Naive B cell (primary cell): ENCODE measurements at places on chromosomes 5 and 9. TPM values are rescaled to one million over a fixed set of nuclear protein-coding genes. Genes with fewer than 3 reads are reported as not detected.
A peak's percentile ranks its signal among the peaks of the same experiment; 100 is the strongest.

DNA sequence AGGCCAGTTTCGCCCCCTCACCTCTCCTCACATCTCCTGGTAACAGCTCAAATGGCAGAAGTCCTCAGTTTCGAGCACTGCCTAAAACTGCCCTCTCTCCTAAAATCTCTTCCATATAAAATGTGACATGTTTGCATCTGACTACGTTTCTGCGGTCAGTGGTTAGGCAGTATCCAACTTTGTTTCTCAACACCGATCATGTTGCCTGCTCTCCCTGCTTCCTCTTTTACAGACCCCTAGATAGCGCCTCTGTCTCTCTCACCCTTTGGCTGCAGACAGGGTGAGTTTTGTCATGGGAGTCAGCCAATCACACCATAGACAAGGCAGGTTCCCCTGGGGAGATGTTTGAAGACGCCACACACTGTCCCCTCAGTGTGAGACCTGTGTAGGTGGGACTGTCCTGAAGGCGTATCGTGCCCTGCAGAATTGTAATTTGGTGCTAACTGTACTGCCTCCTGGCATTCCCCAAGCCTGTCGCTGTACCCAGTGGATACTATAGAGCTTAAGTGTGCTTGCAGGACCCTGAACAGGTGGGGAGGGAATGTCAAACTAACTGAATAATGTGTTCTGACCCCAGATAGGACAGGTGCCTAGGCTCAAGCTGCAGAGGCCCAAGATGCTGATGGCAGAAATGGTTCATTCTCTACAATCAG is 1.1 kb downstream of the HEXB start:
- no peaks in the 10 kb centered on the region for H3K27me3 ChIP-seq
- H3K27ac ChIP-seq, result peak overlapping the region; percentile 77
- H3K36me3 ChIP-seq, result peaks cover 5% of the 10 kb centered on the region
- peak overlapping the region; percentile 87 for H3K4me3 ChIP-seq

GRCh38 chr9:115938479-115938878 is 215.1 kb upstream of the PAPPA start:
- H3K27me3 ChIP-seq, result no peaks in the 10 kb centered on the region
- no peaks in the 10 kb centered on the region for H3K36me3 ChIP-seq
- H3K27ac ChIP-seq, result no peak overlapping the region
- DNase-seq, result no peak

- no peaks in the 10 kb centered on the region for H3K36me3 ChIP-seq
- DNase-seq, result no peak
- H3K4me1 ChIP-seq, result no peaks in the 10 kb centered on the region
Observed at GRCh38 chr5:14603141-14603540, 21.5 kb downstream of the OTULINL start.

FOXD4L5 gene
- not detected for polyA plus RNA-seq

SPINK7 gene
- not detected for polyA plus RNA-seq

- no peak for DNase-seq
- H3K27ac ChIP-seq, result no peak overlapping the region
- no peaks in the 10 kb centered on the region for H3K27me3 ChIP-seq
- H3K4me3 ChIP-seq, result no peak overlapping the region
Observed at GRCh38 chr9:10387282-10387681, 225.5 kb downstream of the PTPRD start.

DNA sequence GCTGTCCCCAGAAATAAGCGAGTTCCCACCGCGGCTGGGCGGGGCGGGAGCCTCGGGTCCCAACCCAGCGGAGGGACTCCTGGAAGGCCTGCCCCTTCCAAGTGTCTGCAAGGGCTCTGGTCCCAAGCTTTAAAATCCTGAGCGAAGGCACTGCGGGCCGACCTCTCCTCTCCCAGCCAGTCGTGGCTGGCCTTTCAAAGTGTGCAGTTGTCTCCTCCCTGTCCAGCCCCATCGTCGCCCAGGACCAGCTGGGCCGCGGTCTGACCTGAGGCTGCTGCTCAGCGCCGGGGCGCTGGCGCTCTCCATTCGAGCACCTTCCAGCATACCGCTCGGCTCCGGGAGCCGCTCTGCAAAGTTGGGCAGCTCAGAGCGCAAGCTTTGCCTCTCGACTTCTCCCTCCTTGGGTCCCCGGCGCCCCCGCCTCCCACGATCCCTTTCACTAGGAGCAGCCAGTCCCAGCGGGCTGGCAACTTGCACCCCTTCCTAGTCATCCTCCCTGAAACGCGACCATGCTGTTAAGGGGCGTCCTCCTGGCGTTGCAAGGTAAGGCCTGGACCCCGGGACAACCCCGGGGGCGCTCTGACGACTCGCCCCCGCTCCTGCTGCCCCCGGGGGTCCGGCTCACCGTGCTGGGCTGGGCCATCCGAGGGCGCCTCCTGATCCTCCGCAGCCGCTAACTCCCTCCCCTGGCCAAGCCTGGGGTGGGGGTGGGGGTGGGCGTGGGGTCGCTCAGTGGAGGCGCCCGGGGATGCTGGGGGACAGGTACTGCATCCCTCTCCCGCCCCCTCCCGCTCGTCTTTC is at the start of gene MAMDC2:
TSS of gene MAMDC2 (plus strand) at position 160 of the 801 bp plus-strand sequence. CDS start at position 510, 350 bp downstream.
- peak within 1 kb of the TSS; percentile 67 for H3K4me3 ChIP-seq
- DNase-seq, result no peak
- peaks cover 5% of the 10 kb centered on the region for H3K36me3 ChIP-seq
- peaks cover 63% of the 10 kb centered on the region for H3K27me3 ChIP-seq
- no peak within 1 kb of the TSS for H3K27ac ChIP-seq

DNA sequence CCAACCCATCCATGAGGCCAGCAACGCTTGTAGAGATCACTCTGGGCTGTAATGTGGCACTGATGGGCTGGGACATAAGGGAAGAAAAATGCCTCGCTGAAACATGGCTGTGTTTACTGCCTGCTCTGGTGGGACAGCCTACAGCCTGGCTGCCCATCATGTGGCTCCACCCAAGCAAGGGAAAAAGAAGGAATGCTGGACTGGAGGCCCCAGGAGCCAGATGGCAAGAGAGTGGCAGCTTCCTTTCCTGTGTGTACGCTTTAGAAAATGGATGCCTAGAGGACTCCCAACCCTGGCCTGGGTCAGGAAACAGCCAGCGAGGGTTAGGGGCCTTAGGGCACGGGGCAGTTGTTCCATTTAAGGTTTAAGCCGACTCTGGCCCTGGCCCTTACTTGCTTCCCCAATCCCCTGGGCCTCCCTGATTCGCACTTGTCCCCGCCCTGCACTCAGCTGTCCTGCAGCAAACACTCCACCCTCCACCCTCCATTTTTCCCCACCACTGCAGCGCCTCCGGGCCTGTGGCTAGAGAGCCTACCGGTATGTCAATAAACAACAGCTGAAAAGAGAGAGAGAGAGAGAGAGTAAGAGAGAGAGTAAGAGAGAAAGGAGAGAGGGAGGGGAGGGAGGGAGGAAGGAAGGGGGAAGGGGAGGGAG is 819.4 kb downstream of the SEMA5A start:
- DNase-seq, result no peak
- no peak overlapping the region for H3K4me3 ChIP-seq
- H3K36me3 ChIP-seq, result no peaks in the 10 kb centered on the region
- H3K27me3 ChIP-seq, result no peaks in the 10 kb centered on the region
- H3K27ac ChIP-seq, result no peak overlapping the region

FGF18 gene
- not detected for polyA plus RNA-seq

DNA sequence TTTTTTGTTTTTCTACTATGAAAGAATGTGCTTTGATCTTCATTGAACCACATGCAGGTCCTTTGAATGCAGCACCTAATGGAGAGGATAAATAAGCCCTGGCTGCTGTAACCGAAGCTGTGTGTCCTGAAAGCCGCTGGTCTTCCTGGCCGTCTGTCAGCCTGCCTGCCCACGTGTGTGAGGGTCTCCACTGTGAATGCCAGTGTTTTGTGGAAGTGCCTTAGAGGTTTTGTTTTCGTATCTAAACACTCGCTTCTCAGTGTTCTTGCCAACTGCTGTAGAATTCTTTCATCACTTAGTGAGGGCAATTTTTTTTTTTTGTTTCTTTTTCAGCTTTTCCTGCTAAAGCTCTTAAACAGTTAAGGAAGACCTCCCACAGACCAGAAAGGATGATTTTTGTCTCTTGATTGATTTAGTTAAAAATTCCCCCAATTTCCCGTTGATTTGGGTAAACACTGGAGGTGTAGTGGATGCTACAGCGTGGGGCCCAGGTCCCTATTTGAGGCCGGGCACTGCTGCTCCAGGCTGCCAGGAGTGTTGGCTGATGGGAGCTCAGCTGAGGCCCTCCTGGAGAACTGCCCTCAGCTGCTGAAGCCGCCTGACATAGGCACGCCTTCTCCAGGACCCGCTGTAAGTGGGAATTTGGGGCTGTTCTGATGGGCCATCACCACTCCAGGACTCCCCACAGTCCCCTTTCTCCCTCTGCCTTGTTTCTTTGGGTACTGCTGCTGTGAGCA is 29.2 kb upstream of the PTCH1 start:
- H3K27me3 ChIP-seq, result peaks cover 40% of the 10 kb centered on the region
- no peak overlapping the region for H3K4me3 ChIP-seq
- no peaks in the 10 kb centered on the region for H3K4me1 ChIP-seq
- H3K36me3 ChIP-seq, result peaks cover 8% of the 10 kb centered on the region

DNA sequence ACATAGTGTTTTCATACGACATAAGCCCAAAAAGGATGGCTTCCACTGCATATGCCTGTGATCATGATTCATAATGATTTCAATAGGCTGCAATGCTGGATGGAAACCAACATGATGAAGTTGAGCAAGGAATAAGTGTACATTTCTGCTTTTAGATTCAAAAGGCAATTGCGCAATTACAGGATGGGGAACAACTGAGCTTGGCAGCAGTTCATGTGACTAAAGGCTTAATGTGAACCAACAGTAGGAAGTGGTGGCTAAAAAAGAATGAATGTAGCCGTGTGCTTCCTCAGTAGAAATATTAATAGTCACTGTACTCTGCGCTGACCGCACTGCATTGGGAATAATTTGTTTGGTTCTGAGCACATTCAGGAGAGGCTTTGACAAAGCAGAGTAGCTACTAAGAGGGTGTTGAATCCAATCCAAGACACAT is 51.2 kb downstream of the SLC1A3 start:
- H3K4me1 ChIP-seq, result no peaks in the 10 kb centered on the region
- no peak overlapping the region for H3K4me3 ChIP-seq
- H3K36me3 ChIP-seq, result no peaks in the 10 kb centered on the region
- H3K27me3 ChIP-seq, result peaks cover 13% of the 10 kb centered on the region

GRCh38 chr5:171598641-171599152 is 179.2 kb downstream of the FGF18 start:
- H3K4me3 ChIP-seq, result no peak overlapping the region
- H3K27ac ChIP-seq, result no peak overlapping the region
- peaks cover 7% of the 10 kb centered on the region for H3K4me1 ChIP-seq
- peaks cover 10% of the 10 kb centered on the region for H3K27me3 ChIP-seq

DNA sequence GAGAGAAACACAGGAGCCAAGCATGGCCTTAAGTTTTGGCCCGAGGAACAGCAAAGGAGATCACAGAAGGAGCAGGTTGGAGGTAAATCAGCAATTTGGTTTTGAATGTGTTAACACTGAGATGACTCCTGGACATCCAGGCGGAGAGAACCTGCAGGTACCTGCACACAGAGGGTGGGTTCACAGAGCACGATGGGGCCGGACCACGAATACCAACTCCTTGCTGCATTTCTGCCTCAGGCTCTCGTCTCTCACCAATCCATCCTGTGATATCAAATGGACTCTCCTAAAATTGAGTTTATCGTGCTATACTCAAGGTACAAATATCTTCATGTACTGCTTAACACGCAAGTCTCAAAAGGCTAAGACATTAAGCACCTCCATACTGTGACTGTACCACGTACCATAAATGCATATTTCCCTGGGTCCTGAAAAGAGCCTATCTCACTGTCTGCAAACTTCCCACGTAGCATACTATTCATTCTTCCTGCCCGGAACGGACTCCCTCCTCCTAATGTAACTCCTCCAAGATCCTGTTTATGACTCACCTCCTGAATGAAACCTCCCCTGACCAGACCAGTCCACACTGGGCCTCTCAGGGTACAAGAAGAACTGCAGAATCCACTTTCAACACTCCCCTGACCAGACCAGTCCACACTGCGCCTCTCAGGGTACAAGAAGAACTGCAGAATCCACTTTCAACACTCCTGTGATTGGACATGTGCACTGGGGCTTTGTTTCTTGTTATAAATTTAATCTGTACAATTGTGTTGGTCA is 380.8 kb upstream of the RFX3 start:
- no peak for DNase-seq
- H3K36me3 ChIP-seq, result no peaks in the 10 kb centered on the region
- no peaks in the 10 kb centered on the region for H3K27me3 ChIP-seq
- H3K4me3 ChIP-seq, result no peak overlapping the region
- no peaks in the 10 kb centered on the region for H3K4me1 ChIP-seq
- no peak overlapping the region for H3K27ac ChIP-seq

IL9 gene
- polyA plus RNA-seq, result not detected
